ENCODE measurements at places on chromosomes 13 and 19.

DNA sequence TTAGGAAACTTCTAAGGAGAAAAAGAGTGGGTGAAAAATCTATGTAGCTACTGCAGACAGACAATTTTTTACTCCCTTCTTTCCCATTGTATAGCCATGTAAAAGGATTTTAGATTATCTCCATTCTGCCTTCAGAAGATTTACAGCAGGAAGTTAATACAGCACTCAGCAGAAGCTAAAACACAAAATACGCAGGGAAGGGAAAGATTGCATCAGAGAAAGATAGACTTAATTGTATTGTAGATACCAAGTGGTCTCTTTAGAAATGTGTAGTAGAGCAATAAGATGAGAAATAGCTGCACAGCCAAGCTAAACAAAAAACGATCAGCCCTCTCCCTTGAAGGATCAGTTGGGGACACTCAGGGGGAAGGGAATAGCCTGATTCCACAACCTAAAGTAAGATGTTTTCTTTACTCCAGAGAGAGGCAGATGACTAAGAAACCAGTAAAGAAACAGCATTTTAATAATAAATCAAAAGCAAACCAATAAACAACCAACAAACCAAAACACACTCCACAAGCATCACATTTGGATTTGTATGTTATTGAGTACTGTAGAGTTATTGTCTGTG lies 236.7 kb upstream of the SLITRK1 start:
- no peak for DNase-seq

DNA sequence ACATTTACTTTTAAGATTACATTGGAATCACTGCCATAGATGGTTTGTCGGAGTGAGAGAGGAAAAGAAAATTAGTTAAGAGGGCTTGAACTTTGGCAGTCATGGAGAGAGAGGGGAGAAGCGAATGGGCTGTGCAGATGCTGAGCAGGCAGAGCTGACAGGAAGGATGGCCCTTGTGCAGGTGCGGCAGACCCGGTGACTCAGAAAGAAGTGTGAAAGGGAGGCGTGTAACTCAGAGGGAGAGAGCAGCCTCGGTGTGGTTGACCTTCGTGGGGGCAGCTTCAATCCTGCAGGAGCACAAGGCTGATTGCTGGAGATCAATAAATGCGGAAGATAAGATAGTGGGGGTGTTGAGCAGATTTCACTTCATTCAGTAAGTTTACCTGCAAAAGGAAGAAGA lies 76.9 kb downstream of the TNFSF13B start:
- no peak for DNase-seq

- no peak for DNase-seq
Measured at GRCh38 chr13:77985866-77986636, 67.4 kb upstream of the EDNRB start.

GRCh38 chr13:100440751-100441425 lies 147.7 kb downstream of the GGACT start:
- DNase-seq = no peak

DNA sequence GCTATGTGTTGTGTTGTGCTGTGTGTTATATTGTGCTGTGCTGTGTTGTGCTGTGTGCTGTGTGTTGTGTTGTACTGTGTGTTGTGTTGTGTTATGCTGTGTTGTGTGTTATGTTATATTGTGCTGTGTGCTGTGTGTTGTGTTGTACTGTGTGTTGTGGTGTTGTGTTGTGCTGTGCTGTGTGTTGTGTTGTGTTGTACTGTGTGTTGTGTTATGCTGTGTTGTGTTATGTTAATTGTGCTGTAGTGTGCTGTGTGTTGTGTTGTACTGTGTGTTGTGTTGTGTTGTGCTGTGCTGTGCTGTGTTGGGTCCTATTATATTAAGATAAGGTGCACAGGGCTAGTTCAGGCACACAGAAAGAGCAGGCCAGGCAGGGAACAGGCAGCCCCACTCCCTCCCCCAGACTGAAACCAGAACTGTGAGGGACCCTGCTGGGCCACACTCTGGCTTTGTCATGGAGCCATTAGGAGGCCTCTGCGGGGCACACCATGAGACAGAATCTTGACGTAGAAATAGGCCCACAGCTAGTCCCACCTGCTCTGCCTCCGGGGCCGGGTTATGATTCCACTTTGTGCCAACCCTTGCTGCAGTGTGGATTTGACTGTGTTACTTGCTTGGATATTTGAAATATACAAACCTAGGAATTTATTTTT lies 12.1 kb downstream of the SOX1 start:
- DNase-seq = no peak

- no peak for DNase-seq
Measured at GRCh38 chr19:750640-751423, at the start of gene MISP. Gene MISP (plus strand): TSS chr19:751112. CDS start chr19:756947, 5,835 bp downstream.

- no peak for DNase-seq
Measured at GRCh38 chr13:108086678-108087077, 128.7 kb downstream of the LIG4 start.

DNA sequence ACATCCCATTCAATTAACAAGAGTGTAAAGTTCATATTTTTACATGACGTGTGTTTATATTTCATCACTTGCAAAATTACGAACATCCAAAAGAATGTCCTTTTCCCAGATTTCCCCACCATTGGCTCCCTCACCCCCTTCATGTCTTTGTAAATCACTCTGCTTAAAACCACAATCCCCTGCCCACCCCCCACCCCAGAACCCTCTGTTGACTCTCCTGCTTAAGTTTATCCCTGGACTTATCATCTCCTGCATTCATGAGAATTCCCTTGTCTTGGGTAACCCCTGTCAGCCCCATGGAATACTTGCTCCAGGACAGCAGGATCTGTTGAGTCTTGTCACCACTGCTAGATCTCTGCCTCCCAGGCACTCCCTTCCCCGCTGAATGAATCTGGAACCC lies 109.9 kb downstream of the COL4A1 start:
- DNase-seq = no peak

DNA sequence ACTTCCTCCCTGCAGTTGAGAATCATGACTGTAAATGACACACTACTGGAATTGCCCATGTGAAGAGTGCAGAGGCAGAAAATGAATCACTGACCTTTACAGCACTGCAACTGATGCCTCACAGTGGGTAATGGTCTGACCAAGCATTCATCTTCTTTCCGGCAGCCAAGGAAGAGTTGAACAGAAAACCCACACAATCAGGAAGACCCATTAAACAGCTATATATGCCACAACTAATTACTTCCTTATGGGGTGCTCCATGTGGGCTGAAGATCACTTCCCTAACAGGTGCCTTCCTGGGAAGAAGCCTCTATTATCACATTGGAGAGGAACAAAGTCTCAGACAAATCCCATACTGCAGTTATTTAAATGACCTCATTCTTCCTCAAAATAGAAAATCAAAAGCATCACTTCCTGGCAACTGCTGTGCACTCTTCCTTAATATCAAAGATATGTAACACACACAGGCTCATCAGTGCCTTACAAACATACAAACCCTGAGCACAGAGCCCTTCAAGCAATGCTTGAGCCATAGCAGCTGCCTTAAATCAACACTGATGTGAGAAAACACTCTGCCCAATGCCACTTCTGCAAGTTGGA lies 45.8 kb downstream of the RUBCNL start:
- peak; percentile 8 for DNase-seq

DNA sequence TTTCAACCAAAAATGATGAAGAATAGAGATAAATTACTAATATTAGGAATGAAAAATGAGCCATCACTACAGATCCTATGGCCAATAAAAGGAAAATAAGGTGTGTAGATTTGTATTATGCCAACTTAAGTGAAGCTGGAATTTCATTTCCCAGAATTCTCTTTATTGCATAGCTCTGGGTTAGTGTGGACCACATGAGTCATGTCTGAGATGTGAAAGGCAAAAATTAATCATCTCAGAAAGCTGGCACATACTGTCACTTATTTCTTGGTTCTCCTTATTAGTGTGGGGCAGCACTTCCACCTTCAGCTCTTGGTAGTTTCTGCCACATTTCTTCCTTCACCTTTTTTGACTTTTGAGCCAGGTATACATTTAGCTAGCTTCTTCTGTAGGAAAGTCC lies 82.6 kb downstream of the KATNAL1 start:
- no peak for DNase-seq

GRCh38 chr13:51033421-51034185 lies 77.5 kb downstream of the C13orf42 start:
- DNase-seq = no peak

GRCh38 chr13:40233731-40234195 lies 432.7 kb downstream of the FOXO1 start:
- no peak for DNase-seq

GRCh38 chr13:113976711-113977684 lies 3.1 kb upstream of the C13orf46 start:
- no peak for DNase-seq

Data from stimulated activated CD4-positive, alpha-beta T cell treated with anti-CD3 and anti-CD28 coated beads, Interleukin-1b, Interleukin-23, amount 100 ng/mL, for 4 hours (primary cell).